NCI-H2081 (cell line): ENCODE measurements at places on chromosomes 4 and X.

DNA sequence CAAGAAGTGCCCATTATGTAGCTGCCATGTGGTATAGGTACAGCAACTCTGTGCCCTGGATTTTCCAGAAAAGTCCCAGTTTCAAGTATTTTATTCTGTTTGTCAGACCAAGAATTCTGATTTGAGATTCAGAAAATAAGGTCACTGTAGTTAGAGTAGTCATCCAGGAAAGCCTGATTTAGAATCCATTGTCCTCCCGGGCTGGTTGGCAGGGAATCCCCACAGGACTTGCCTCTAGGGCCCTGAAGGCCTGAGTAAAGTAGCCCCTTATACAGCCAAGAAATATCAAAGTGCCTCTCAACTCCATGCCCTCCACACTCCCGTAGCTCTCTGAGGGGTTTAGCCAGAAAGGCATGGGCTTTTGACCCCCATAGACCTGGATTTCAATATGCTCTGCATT is 36.3 kb downstream of the RTL5 start:
- no peak for DNase-seq

GRCh38 chr4:40953283-40954087 is 203.7 kb downstream of the NSUN7 start:
- no peak for DNase-seq

DNA sequence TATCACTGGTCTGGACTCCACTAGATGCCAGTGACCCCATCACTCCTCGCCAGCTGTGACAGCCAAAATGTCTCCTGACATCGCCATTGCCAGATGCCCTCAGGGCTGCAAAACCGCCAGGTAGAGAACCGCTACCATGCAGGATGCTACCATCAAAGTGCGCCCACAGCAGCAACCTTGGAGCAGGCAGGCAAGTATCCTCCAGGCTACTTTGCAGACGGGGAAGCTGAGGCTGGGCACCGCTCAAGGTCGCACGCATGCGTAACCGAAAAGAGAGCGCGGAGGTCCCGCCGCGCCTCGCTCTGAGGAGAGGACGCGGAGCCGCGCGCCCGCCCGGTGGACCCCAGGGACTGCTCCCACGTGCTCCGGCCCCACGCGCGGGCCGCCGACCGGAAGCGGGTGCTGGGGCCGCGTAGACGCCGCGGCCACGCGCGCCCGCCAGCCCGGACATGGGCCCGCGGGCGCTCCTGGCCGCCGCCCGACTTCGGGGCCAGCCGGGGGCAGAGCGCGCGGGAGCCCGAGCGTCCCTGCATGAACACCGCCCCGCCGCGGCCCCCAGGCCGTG is at the start of gene STS:
TSS of gene STS (plus strand) at position 300 of the 565 bp plus-strand sequence. CDS start 105,488 bp downstream, outside the sequence.
- peak; percentile 72 for DNase-seq

DNA sequence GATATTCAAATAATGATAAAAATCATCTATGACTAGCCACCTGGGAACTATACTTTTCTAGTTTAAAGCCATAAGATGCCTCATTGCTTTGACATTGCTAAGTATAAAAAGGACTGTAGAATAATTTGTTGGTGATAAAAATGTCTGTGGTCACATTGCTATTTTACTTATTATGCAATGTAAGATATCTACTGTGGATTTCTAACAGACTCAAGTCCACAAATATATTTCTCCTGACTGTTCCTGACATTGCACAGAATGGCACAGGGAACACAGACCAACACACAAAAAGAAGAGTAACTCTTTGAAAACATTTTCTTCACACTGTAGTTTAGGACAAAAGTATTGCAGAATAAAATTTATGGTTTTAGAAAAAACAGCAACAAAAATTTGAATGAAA is 2.2 kb upstream of the TMPRSS11E start:
- DNase-seq = no peak

GRCh38 chrX:13050151-13050550 is 5.7 kb upstream of the FAM9C start:
- no peak for DNase-seq

- DNase-seq = no peak
Measured at GRCh38 chrX:101252634-101253033, 33.0 kb downstream of the DRP2 start.

GRCh38 chrX:155880586-155881157 is 473 bp upstream of the VAMP7 start:
- DNase-seq = no peak

DNA sequence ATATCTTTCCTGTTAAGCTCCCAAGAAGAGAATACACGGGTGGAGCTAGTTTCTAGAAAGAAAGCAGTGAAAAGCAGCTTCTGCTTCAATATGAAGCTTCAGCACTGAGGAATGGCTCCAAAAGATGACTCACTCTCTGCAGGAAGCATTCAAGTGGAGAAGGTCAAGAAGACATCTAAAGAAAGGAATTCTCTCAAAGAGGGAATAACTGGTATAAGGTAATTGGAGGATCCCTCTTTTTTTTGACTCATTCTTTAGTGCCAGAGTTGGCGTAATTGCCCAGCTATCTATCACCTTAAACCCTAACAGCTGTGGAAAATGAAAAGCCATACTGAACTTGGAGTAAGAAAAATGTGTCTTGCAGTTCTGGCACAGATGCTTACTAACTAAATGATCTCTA is 3.5 kb downstream of the EDA2R start:
- no peak for DNase-seq

DNA sequence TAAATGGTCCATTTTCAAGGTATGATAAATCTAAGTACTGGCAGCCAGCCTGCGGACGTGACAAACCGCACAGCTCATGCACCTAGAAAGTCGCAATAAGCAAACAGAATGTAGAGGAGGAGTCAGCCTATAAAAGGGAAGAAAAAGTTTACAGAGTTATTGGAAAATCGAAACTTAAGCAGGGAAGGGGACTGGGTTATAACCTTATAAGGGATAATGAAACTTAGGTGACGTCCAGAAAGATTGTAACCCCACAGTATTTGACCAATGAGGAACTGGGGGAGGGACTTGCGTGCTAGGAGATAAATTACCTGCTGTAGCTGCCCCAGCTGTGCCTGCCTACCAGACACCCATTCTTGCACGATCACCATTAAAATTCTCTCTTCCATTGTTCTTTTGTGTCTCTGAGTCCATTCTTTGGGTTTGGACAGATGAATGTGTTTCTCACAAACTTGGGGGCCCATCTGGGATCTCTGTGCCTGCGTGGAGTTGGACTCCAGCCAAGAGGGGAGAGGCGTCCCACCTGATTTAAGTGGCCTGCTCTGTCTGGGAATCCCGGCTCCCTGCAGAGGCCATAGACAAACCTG is 61.0 kb downstream of the ZCCHC12 start:
- no peak for DNase-seq

- DNase-seq = no peak
Measured at GRCh38 chr4:152109531-152110509, 349.0 kb upstream of the GATB start.

GRCh38 chr4:152935143-152935542 is 980 bp upstream of the FHDC1 start:
- DNase-seq = no peak

- DNase-seq = no peak
Measured at GRCh38 chr4:2882341-2882740, 38.7 kb downstream of the ADD1 start.

DNA sequence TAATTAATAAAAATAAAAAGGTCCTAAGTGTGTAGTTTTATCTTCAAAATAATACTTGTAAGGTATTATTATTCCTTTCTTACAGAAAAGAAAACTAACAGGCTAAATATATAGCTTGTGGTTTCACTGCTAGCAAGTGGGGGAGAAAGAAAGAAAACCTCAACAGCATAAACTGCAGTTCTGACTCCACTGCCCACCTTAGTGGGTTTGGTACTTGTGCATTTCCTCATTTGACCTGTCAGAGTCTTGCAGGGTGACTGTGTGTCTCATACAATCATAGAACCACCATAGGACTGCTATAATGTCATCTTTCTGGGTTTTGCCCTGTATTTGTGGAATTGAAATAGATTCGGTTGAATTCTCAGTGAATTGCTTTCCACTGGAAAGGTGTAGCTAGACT is 94.7 kb upstream of the PUDP start:
- no peak for DNase-seq

DNA sequence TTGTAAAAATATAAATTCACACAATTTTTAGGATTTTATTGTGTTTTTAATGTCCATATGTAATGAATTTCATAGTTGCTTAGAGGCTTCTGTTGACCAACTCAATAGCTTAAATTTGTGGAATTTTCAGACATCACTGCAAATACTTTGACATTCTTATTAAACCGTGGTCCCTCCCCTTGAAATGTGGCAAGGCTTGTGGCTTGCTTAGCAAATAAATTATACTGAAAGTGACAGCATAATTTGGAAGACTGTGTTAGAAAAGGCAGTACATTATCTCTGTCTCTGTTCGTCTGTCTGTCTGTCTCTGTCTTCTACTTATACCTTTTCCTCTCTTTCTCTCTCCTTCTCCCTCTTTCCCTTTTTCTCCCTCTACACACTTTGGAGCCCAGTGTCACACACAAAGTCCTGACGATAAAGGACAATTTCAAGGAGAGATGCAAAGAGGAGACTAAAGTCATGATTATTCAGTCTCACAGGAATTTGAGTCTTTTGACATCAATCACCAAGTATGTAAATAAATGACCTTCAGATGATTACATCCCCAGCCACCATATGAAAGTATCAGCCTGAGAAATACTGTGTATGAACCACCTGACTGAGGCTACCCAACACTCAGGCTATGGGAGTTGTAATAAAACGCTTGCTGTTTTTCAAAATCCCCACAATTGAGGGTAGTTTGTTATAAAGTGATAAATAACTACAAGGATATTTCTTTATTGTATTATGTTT is 21.0 kb upstream of the UGT2B7 start:
- no peak for DNase-seq

DNA sequence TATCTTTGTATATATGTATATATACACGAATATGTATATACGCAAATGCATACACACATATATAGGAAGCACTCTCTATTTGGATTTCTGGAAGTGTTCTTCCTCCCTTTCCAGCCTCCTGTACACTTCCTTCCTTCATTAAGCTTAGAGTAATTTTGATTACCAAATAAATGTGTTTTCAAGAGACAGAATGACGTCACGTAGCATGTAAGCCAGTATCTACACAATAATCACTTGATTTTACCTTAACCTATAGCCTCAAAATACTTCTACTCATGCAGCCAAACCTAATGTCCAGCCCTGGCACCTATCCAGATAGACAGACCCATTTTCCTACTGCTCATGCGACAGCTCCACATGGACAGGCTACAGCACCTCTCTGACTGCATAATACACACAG is 29.9 kb downstream of the MAGEA10 start:
- no peak for DNase-seq

- peak; percentile 53 for DNase-seq
Measured at GRCh38 chr4:181319629-181320028, 923.6 kb upstream of the TENM3 start.

- DNase-seq = no peak
Measured at GRCh38 chr4:6177587-6178197, 22.7 kb downstream of the JAKMIP1 start.

DNA sequence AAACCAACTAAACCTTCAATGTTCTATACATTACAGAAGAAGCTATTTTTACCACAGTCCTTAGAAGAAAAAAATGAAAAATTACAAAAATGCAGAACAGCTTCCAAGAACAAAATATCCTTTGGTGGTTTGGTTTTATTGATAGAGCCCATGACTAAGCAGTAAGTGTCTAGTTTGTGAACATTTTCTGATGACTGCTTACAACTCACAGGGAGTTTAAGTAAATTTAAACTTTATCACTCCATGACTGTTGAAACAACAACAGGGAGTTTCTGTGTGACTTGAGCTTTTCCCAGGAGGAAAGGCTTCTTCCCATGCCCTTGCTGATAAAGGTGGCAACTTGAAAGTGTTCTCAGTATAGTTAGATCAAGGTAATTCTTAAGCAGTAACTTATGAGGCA is 2.9 kb downstream of the PF4 start:
- DNase-seq = no peak

- peak; percentile 39 for DNase-seq
Measured at GRCh38 chr4:16192057-16192456, 34.2 kb downstream of the TAPT1 start.

- no peak for DNase-seq
Measured at GRCh38 chrX:65488495-65488894, 46.1 kb downstream of the LAS1L start.

- DNase-seq = no peak
Measured at GRCh38 chr4:150236626-150237025, 158.4 kb downstream of the DCLK2 start.

DNA sequence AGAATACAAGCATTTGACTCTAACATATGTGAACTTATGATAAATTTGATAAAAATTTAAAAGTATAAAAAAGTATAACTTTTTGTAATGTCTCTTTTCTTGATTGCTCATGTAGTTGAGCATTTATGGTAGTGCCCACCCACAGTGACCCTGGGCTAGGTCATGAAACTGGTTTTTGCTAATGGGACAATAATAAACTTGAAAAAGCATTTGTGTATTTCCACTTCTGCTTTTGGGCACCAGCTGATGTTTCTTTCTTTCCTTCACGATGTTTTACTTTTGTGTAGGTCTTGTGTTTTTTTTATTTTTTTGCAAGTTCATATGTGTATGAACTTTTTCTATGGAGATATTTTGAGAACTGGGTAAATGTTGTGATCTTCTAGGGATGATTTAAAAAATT is 313.1 kb downstream of the CBLL2 start:
- no peak for DNase-seq

- no peak for DNase-seq
Measured at GRCh38 chr4:165201806-165202205, 5.6 kb upstream of the KLHL2 start.

- DNase-seq = no peak
Measured at GRCh38 chr4:161404346-161405110, 759.3 kb downstream of the FSTL5 start.

DNA sequence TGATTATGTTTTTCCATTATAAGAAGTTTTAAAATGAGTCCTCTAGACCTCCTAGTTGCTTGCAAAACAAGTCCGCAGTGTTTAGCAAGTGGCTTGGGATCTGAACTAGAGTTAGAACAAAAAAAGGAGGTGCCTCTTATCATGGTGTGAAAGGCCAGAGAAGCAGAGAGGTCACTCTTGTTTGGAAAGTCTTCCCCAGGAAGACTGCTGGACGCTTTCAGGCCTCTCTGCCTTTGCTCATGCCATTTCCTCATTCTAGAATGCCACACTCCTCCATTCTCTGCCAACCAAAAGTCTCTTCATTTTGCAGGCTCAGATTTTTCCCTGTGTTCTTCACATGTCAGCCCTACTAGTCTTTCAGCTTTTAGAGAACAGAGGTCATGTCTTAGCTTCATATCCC is 14.9 kb downstream of the PARM1 start:
- no peak for DNase-seq
